ENCODE measurements at places on chromosomes 6 and 20.

DNA sequence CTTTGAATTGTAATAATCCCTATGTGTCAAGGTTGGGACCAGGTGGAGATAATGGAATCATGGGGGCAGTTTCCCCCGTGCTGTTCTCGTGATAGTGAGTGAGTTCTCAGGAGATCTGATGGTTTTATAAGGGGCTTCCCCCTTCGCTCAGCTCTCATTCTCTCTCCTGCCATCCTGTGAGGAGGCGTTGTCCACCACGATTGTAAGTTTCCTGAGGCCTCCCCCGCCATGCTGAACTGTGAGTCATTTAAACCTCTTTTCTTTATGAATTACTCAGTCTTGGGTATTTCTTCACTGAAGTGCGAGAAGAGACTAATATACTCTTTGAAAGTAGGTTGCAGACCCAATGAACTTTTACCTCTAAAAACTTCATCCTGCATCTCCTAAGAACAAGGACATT lies 39.2 kb upstream of the KCNG1 start:
- DNase-seq: no peak

DNA sequence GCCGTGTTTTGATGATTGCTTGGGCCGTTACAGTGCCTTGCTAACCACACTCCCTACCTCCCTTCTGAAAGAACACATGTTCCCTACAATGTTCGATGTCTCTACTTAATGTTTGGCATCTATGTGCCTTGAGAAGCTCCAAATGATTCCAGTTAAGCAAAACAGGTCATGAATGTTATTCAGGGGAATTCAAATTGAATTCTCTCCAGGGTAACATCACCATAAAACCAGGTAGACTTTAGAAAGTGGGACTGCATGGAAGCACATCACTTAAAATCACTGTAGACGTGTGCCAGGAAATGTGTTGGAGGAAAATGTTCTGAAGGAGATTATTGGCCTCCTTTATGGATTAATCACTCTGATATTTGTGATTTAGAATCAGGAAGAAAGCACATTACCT lies 128.1 kb downstream of the ADAT2 start:
- no peak for DNase-seq

- DNase-seq: no peak
These were observed 36.3 kb upstream of the CLIC5 start for GRCh38 chr6:46051962-46052361.

- no peak for DNase-seq
These were observed 6.6 kb downstream of the HLA-B start for GRCh38 chr6:31350196-31351032.

DNA sequence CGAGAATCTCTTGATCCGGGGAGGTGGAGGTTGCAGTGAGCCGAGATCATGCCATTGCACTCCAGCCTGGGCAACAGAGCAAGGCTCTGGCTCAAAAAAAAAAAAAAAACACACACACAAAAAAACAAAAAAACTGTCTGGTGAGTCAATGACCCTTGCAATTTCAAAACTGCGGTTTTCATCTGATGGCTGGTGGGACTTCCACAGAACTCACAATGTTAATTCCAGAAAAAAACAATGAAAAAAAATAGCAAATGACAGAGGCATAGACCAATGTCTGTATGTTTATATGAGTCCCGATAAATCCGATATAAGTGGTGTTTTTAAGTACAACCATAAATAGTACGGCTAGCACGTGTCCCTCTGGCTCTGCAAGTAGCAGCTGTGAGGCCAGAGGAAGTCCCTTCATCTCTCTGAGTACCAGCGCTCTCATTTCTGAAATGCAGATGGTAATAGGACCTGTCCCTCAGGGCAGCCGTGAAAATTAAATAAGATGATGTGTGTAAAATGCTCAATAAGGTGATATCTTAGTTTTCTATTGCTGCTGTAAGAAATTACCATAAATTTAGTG lies 21.9 kb upstream of the PTPN1 start:
- DNase-seq: no peak

DNA sequence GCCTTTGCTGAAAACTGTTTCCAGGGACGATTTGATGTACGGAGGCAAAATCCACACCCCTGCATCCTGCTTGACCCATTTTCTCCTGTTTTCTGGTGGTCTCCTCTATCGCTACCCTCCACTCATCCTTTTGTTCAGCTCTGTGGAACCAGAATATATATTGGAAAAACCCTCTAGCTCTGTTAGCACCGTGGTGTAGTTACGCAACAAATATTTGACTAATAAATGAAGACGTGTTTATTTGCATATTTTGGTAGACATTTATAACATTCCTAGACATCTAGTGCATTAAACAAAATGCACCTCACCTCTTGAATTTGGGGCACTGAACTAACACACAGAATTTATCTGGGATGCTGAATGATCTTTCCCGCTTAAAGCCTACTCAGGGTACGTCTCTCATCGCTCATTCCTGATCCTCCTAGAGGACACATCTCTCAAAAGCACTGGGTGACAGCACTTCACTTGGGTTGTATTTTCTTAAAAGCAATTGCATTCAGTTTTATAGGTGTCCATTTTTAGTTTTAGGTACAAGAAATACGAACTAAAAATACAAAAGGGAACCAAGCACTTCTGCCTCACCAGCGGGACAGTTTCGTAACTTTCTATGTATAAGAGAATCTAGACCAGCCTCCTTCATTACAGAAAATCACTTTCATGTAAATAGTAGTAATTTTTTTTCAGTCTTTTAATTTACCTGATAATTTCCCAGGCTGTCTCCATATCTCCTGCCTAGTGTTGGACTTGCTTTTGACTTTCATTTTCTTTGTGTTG lies 59.2 kb downstream of the SNRNP48 start:
- no peak for DNase-seq

DNA sequence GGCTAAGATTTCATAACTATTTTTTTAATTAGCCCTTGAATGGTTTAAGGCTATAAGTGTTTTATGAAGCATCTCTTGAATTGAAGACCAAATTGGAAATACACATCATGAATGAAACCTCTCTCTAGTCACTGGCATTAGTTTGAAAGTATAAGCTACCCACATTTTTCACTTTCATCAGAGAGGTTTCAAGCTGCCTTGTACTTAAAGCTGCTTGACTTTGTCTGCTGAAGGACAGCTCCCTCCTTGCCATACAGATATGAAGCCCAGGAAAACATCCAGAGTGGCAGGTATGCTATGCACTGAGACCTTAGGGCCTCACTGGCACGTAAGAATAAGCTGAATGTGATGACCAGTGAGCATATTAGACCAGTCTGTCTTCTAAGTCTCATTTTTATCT lies 62.7 kb downstream of the ELOVL2 start:
- DNase-seq: no peak

DNA sequence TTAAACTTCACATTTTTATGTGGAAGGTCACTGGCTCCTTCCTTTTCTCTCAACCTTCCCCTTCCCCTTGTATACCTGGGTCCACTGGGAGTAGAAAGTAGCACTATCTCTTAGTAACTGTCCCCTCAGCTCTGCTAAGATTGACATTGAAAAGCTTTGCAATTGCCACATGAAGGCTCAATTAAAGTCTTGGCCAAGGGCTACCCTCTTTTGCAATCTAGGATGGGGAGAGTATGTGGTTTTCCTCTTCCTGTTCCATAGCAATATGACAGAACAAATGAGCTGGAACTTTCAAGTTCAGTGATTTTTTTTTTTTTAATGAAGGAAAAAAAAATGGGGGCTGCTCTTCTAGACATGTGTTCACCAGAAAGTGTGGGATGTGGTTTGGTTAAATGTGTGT lies 37.1 kb downstream of the PROKR2 start:
- DNase-seq: no peak

- DNase-seq: no peak
These were observed 31.7 kb upstream of the TPD52L1 start for GRCh38 chr6:125121894-125122293.

GRCh38 chr6:134600671-134601070 lies 282.8 kb upstream of the SGK1 start:
- DNase-seq: no peak

GRCh38 chr6:106413016-106413415 lies 52.5 kb downstream of the CRYBG1 start:
- no peak for DNase-seq

DNA sequence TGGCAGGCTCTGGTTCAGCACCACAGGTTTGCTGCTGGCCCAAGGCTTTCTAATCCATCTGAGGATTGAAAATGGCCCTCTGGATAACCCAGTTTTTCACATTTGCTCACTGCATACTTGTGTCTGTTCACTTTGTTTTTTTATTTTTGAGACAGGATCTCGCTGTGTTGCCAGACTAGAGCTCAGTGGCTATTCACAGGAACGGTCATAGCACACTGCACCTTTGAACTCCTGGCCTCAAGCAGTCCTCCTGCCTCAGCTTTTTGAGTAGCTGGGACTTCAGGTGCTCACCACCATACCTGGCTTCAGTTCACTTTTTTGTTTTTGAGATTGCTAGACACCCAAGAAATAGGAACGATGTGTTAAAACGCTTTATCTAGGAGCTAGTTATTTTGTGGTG lies 57.9 kb downstream of the ITCH start:
- no peak for DNase-seq

DNA sequence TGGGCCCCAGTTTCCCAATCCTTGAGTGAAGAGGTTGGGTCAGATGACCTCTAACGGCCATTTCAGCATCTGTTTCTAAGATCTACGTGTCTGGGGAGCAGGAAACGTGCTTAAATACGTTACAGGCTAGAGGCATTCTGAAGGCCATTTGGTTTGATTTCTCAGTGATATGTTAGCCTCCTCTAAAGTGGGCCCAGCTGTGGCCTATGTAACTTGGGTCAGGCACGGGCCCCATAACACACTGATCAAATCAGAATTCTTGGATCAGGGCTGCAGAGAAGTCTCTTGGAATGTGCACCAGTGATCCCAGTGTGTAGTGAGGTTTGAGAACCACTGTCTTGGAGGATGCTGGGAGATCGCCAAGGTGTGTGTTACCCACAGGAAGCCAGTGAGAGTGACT lies 36.1 kb upstream of the TGM3 start:
- no peak for DNase-seq

DNA sequence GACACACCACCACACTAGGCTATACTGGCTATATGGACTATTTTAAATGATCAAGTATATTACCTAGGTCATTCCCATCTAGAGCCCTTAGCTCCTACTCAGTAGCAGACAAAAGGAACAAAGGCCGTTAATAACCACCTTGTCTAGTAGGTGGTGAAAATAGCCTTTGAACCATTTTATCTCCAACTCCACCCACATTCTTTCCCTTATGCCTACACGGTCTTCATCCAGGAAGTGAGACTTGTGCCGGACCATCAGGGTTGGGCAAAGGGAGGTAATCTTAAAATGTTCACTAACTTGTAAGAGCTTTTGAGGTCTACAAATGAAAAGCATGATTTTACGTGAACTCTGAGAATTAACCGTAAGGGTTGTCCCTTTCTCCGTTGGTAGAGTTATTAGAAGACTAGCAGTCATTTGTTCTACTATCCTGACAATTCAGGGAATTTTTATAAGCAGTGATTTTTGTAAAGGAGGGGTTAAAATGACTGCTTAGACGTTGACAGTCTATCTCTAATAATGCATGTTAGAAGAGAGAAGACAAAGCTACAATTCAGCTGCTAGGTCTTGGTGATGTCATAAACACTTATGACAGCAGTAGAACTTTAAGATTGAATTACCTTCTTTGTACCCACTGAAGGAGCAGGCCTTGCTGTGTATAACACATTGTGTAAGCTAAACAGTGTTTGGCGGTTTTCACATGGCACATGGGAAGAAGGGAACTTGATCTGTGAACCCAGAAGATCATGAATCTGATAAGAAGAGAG lies 371.8 kb upstream of the JAG1 start:
- DNase-seq: no peak

DNA sequence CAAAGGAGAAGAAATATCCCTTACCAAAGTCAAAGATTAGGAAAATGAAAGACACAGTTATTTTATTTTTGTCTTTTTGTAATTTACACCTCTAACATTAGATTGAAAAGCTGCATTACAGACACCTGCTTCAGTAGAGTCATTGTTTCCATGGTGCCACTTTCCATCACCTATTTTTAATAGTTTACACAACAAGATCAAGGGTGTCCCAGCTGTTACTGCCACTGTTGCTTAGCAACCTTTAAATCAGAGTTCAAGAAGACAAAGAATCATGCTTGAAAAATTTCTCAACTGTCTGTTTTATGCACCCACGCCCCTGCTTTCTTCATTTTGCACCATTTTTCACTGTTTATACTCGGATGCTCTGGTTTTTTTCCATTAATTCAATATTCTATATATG lies 668.2 kb upstream of the GJE1 start:
- no peak for DNase-seq

DNA sequence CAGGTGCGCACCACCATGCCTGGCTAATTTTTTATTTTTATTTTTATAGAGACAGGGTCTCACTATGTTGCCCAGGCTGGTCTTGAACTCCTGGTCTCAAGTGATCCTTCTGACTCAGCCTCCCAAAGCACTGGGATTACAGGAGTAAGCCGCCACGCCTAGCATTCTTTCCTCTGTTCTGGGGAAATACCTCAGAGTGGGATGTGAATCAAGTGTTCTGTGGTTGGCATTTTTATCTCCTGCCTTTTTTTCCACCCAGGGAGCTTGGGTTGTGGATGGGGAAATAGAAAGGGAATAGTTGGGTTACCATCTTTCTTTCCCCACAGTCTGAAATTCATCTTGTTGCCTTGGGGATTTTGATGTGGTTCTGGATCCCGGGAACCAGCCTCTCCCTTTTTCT lies 24.1 kb downstream of the TFAP2C start:
- DNase-seq: no peak

- no peak for DNase-seq
These were observed 171.3 kb upstream of the KCNK16 start for GRCh38 chr6:39493777-39494176.

DNA sequence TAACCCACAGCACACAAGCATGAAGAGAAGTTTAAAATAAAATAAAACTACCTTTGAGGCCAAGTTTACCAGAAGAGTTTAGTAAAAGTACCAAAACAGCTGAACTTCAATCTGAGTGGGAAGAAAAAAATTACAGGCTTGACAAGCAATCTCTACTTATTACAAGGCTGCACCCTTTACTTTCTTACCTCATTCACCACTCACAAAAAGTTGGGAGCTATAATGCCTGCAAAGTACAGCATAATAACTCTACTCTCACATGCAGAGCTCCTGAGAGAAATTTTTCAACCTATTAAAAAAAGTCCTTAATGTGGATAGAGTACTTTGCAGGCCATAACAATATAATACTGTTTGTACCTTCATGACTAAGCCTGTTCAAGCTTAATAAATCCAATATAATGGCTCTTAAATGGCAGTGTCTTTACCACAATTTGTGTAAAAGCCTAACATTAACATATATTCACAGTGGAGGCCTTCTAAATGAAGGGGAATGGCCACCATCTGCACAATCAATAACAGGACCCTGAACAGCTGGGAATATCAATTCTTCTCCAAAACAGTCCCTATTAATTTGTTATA lies 103.1 kb downstream of the DST start:
- DNase-seq: no peak

All from ELF-1 (cell line).